ENCODE measurements at places on chromosomes 7 and 10. TPM values are rescaled to one million over a fixed set of nuclear protein-coding genes. Genes with fewer than 3 reads are reported as not detected.

DNA sequence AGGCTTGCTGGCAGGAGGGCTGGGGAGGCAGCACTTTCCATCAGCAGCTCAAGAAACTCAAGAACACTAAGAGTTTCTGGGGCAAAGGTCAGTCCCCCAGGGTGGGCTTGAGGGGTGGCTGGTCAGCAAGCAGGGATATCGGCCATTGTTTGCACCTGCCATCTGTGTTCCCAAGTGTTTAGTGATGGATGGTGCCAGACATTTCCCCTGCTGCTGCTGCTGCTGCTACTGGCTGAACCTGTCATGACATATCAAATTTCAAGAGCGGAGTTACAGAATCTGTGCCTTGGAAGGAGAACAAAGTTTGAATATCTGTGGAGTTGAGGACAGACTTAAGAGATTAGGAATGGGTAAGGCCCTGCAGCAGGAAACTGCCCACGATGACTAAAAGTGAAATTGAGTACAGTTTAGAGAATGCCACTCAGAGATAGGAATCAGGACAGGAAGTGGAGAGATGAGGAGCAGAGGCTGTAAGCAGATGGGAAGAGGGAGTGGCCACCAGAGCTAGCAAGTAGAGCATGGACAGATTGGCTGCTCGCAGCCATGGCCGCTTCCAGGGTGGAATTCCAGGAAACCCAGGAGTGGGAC is 39.2 kb upstream of the PPP1R3C start:
- no peak overlapping the region for H3K4me3 ChIP-seq
- DNase-seq = no peak
- no peaks in the 10 kb centered on the region for H3K4me1 ChIP-seq
- no peaks in the 10 kb centered on the region for H3K36me3 ChIP-seq
- no peak overlapping the region for H3K27ac ChIP-seq

DNA sequence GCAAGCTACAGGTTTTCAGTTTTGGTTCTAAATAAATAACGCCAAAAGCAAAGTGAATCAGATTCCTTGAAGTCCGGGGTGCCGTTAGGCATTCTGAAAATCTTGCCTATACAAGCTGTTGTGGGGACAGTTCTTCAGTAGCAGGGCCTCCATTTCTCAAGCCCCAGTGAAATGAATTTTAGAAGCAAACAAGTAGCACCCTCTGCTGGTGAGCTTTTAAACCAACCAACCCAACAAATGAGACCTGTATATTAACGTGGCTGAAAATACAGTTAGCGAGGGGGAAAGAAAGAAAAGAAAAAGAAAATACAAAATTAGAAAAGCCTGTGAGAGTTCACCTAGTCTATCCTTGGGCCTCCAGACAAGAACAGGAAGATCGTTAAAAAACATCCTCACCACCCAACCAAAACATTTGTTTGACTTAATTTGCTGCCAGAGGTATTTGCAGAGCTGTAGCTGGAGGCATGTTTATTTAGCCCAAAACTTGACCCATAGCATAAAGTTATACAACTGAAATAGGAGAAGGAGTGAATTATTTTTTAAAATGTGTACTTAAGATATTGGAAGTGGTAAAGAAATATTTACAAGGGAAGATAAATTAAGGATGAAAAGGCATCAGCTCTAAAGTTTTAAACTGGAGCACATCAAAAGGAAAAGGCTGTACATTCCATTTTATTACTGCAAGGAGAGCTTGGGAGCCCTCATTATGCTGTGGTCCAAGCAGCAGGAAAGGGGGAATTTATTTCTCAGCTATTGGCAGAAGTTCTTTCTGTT is 98.9 kb downstream of the DYNC1I1 start:
- no peaks in the 10 kb centered on the region for H3K27me3 ChIP-seq
- H3K4me3 ChIP-seq = no peak overlapping the region
- H3K4me1 ChIP-seq = no peaks in the 10 kb centered on the region
- no peak overlapping the region for H3K27ac ChIP-seq
- no peaks in the 10 kb centered on the region for H3K36me3 ChIP-seq
- no peak for DNase-seq

DNA sequence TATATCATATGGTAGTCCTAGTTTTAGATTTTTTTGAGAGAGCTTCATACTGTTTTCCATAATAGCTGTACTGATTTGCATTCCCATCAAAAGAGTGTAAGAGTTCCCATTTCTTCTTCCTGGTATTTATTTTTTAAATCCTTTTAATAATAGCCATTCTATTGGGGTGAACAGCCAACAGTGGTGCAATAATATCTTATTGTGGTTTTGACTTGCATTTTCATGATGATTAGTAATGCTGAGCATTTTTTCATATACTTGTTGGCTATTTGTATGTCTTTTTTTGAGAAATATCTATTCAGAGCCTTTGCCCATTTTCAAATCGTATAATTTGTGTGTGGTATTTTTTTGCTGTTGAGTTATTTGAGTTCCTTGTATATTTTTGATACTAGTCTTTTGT is 167.4 kb downstream of the FZD1 start:
- no peak overlapping the region for H3K27ac ChIP-seq
- no peak for DNase-seq
- H3K36me3 ChIP-seq = no peaks in the 10 kb centered on the region
- no peak overlapping the region for H3K4me3 ChIP-seq

GRCh38 chr7:128934361-128935341 is 3.1 kb upstream of the IRF5 start:
- H3K36me3 ChIP-seq = no peaks in the 10 kb centered on the region
- no peak for DNase-seq
- H3K4me3 ChIP-seq = no peak overlapping the region

The KLHDC10 gene
- total RNA-seq = 27.2 TPM

- H3K4me1 ChIP-seq = no peaks in the 10 kb centered on the region
- no peak overlapping the region for H3K4me3 ChIP-seq
- H3K36me3 ChIP-seq = peaks cover 3% of the 10 kb centered on the region
- H3K27me3 ChIP-seq = no peaks in the 10 kb centered on the region
These were observed 73.6 kb downstream of the RHOBTB1 start for GRCh38 chr10:60870416-60870728.

DNA sequence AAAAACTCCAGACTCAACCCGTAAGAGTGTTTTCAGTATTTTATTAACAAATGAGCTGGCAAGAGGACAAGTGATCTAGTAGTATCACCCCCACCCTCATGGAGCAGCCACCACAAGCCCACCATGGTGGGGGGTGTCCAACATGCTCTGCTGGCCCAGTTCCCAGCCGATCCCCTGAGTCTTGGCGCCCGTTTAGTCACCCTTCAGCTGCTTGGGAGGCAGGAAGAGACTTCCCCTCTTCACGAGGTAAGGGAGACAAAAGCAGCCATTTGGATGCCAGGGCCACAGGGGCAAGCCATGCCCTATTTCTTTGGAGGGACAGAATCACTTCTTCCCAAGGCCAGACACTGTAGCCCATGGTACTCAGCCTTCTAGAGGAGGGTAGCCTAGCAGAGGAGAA is 54.1 kb downstream of the NOD1 start:
- no peaks in the 10 kb centered on the region for H3K36me3 ChIP-seq
- no peak for DNase-seq
- H3K27me3 ChIP-seq = no peaks in the 10 kb centered on the region
- no peaks in the 10 kb centered on the region for H3K4me1 ChIP-seq

DNA sequence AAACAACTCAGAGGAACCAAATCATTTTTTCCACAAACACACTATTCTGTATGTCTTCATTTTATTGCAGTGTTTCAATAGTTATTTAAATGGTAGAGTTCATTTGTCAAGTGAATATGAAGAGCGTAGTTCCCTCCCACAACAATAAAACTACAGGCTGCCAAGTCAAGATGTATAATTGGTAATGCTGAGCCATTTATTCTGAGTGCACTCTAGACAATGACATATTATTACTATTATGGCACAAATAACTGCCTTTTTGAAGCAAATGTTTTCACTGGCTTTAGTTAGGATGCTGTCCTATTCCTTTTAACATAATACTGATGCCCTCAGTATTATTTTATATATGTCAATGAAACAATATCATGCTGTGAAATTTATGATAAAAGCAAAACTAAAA is 102.7 kb upstream of the PCDH15 start:
- no peak overlapping the region for H3K4me3 ChIP-seq
- no peaks in the 10 kb centered on the region for H3K4me1 ChIP-seq
- no peaks in the 10 kb centered on the region for H3K36me3 ChIP-seq
- DNase-seq = no peak

The SPACDR gene
- 2.0 TPM for total RNA-seq

GRCh38 chr7:92806496-92806895 is 29.9 kb downstream of the CDK6 start:
- H3K4me1 ChIP-seq = no peaks in the 10 kb centered on the region
- H3K36me3 ChIP-seq = no peaks in the 10 kb centered on the region
- H3K4me3 ChIP-seq = no peak overlapping the region
- no peak overlapping the region for H3K27ac ChIP-seq

The ZMIZ1 gene
- 84.1 TPM for total RNA-seq

GRCh38 chr10:78286186-78286585 is 252.5 kb downstream of the RPS24 start:
- peak; percentile 17 for DNase-seq
- no peak overlapping the region for H3K4me3 ChIP-seq
- H3K27ac ChIP-seq = no peak overlapping the region
- H3K27me3 ChIP-seq = no peaks in the 10 kb centered on the region
- H3K36me3 ChIP-seq = no peaks in the 10 kb centered on the region

- H3K4me3 ChIP-seq = no peak overlapping the region
- DNase-seq = no peak
- H3K27me3 ChIP-seq = no peaks in the 10 kb centered on the region
- H3K36me3 ChIP-seq = no peaks in the 10 kb centered on the region
- H3K27ac ChIP-seq = no peak overlapping the region
- no peaks in the 10 kb centered on the region for H3K4me1 ChIP-seq
These were observed 43.0 kb downstream of the COL13A1 start for GRCh38 chr10:69844698-69845097.

DNA sequence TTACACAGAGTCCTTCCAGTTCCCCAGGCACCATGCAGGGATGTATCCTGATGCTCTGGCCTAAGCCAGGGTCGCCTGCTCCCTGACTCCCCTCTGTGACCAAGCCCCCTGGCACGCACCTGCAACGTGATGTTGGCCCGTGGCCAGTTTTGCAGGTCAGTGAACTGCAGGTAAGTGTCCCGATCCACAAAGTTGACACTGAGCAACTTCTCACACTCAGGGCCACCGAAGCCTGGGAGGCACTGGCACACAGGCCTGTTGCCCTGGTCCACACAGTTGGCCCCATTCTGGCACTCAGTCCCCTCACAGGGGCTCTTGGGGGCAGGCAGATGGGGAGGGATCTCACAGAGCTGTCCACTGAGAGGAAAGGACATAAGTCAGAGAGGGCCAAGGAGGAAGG is 174.3 kb downstream of the LCOR start:
- H3K27me3 ChIP-seq = no peaks in the 10 kb centered on the region
- DNase-seq = no peak
- H3K36me3 ChIP-seq = no peaks in the 10 kb centered on the region
- H3K27ac ChIP-seq = no peak overlapping the region
- H3K4me3 ChIP-seq = no peak overlapping the region

- no peak overlapping the region for H3K4me3 ChIP-seq
- H3K4me1 ChIP-seq = peaks cover 3% of the 10 kb centered on the region
- H3K27me3 ChIP-seq = no peaks in the 10 kb centered on the region
- no peak overlapping the region for H3K27ac ChIP-seq
These were observed 556.2 kb downstream of the LRMDA start for GRCh38 chr10:75987616-75988015.

GRCh38 chr7:93315896-93316295 is 83.7 kb downstream of the VPS50 start:
- peaks cover 8% of the 10 kb centered on the region for H3K36me3 ChIP-seq
- no peaks in the 10 kb centered on the region for H3K4me1 ChIP-seq
- H3K27me3 ChIP-seq = no peaks in the 10 kb centered on the region
- DNase-seq = no peak
- no peak overlapping the region for H3K27ac ChIP-seq

The TRPV5 gene
- total RNA-seq = not detected

DNA sequence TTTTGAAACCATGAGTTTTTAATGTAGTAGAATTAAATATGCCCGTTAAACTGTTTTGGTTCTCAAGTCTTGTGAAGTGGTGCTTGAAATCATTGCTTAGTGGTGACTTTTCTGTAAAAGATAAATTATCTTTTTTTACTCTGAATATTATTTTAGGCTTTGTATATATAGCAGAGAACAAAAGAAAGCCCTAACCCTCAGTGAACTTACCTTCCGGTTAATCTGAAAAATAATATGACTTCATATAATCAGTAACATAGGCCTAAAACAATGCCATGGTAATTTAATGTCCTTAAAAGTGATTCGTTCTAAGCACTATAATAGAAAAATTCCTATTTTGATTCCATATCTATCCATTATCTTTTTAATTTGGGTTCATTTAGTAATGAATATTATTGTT is 21.8 kb downstream of the AKAP9 start:
- DNase-seq = no peak
- H3K4me3 ChIP-seq = no peak overlapping the region
- H3K4me1 ChIP-seq = peaks cover 2% of the 10 kb centered on the region

- H3K36me3 ChIP-seq = no peaks in the 10 kb centered on the region
- H3K27ac ChIP-seq = no peak overlapping the region
- no peaks in the 10 kb centered on the region for H3K4me1 ChIP-seq
- no peaks in the 10 kb centered on the region for H3K27me3 ChIP-seq
- no peak for DNase-seq
These were observed 222.2 kb downstream of the C7orf25 start for GRCh38 chr7:42689626-42690025.

The EPO gene
- total RNA-seq = not detected

DNA sequence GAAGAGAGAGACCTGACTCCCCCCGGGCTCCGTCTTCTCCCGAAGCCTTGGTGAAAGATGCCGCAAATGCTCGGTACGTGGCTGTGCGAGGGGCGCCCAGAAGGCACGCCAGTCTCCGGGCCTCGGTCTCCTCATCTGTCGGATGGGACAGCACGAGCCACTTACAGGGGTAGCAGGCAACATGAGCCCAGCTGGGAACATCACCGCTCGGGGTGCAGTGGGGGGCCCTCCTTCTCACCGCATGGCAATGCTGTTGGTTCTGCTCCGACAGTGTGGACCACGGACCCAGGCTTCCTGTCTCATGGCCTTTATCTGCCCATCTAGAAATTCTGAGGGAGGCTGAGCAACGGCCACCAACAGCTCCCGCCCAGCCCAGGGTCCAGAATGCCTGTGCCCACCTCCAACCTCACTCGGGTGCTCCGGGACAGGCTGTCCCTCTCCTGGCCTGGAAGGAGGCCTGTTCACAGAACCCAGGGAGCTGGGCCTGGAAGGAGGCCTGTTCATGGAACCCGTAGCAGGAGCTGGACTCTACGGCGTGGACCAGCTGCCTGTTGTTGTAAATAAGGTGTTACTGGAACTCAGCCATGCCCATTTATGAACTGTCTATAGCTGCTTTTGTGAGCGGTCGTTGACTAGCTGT is 15.8 kb downstream of the ADAP1 start:
- H3K36me3 ChIP-seq = no peaks in the 10 kb centered on the region
- H3K27ac ChIP-seq = no peak overlapping the region
- H3K4me1 ChIP-seq = no peaks in the 10 kb centered on the region
- no peaks in the 10 kb centered on the region for H3K27me3 ChIP-seq
- H3K4me3 ChIP-seq = no peak overlapping the region

GRCh38 chr7:94104301-94104700 is 100.1 kb upstream of the BET1 start:
- H3K4me3 ChIP-seq = no peak overlapping the region
- no peaks in the 10 kb centered on the region for H3K4me1 ChIP-seq
- DNase-seq = no peak
- no peaks in the 10 kb centered on the region for H3K36me3 ChIP-seq

DNA sequence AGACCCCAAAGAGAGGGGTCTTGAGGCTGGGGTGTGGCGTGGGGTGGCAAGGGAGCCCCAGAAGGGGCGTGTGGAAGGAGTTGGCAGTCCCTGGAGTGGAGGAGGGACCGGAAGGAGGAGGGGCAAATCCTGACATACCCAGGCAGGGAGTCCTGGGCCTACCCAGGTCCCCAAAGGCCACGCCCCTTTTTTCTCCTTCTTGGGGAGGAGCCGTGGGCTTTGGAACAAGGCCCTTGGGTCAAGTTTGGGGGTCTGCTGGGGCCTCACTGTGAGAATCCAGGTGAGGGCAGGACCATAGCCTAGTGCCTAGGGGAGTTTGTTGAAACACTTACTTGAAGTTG is 1.2 kb upstream of the SMARCD3 start:
- DNase-seq = peak; percentile 86
- H3K27me3 ChIP-seq = no peaks in the 10 kb centered on the region
- H3K27ac ChIP-seq = peak overlapping the region; percentile 61
- H3K36me3 ChIP-seq = no peaks in the 10 kb centered on the region
- H3K4me3 ChIP-seq = peak overlapping the region; percentile 60

Measured in aorta (tissue), 5 donors.